GM10248 (cell line): ENCODE measurements at places on chromosomes 4 and X.

GRCh38 chr4:109701566-109702410, 1.5 kb downstream of the CASP6 start:
- peak; percentile 16 for DNase-seq

GRCh38 chr4:126495163-126495752, 1137.5 kb upstream of the INTU start:
- no peak for DNase-seq

DNA sequence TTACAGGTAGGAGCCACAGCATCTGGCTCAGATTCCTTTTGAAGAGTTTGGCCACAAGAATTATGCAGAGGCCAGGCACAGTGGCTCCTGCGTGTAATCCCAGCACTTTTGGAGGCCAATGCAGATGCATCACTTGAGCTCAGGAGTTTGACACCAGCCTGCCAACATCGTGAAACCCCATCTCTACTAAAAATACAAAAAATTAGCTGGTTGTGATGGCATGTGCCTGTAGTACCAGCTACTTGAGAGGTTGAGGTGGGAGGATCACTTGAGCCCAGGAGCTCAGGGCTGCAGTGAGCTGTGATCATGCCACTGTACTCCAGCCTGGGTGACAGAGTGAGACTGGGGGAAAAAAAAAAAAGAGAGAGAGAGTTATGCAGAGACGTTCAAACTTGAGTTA, 53.0 kb downstream of the MID1IP1 start:
- no peak for DNase-seq

GRCh38 chr4:6969826-6970800, 60.5 kb downstream of the TBC1D14 start:
- DNase-seq = peak; percentile 66

GRCh38 chr4:55359397-55359916, 13.4 kb downstream of the SRD5A3 start:
- DNase-seq = no peak
